Cardiac fibroblast (primary cell): ENCODE measurements at places on chromosomes 12 and 14.

DNA sequence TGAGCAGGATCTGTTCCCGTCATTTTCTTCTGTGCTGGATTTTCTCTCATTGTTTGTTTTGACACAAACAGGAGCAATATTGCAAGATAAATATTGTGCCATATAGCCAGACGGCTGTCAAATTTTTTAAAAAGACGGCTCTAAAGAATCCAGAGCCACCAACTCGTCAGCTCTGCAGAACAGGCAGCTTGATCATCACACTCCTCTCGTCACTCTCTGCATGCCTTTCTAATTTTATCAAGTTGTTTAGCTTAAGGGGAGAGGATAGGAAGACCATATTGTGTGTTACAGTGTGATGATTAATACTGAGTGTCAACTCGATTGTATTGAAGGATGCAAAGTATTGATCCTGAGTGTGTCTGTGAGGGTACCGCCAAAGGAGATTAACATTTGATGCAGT is 562.8 kb downstream of the GALC start:
- no peak for DNase-seq

DNA sequence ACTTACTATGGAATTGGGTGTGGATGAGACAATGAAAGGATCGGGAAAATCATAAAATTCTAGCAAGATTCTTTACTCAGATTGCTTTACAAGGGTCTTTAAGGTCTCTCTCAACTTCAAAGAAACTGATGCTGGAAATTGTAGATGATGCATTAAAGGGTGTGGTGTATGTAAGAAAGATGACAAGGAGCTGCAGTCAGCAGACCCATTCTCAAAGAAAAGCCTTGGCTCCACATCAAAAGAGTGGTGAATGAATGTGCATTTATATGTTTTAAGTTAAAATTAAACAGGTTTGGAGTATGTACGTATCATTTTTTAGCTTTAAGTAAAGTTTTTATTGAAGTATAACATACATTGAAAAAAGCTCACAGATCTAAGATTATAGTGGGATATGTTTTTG is 194.5 kb downstream of the C12orf75 start:
- DNase-seq = no peak

DNA sequence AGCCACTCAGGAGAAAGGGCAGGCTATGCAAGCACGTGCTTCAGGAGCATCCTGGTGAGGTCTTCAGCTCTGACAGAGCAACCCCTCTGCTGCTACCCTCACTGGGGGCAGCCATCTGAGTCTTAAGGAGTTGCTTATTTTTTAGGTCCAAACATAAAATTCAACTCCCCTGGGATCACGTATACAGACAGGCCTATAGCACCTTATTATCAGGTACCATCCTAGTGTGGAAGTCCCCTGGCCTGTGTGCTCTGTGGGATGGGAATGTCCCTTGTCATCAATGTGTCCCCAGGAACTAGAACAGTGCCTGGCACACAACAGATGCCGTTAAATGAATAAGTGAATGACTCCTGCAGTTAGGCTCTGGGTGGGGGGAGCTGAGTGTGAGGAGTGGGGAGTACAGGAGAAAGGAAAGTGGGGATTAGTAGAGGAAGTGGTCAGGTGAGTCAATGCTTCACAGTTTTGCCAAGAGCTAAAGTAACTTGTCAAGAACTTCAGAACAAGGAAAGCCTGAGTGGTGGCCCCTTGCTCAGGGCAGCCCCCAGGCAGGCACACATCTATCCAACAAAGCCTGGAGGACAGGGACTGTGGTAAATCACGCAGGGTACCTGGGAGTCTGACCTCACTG is 33.5 kb downstream of the DAD1 start:
- no peak for DNase-seq

GRCh38 chr14:95467232-95467631 is 49.2 kb downstream of the SYNE3 start:
- DNase-seq = no peak

GRCh38 chr12:45269412-45269751 is 53.5 kb downstream of the ANO6 start:
- DNase-seq = no peak
